ENCODE measurements at places on chromosomes 16 and 17.

GRCh38 chr17:60091908-60092331 is 13.2 kb upstream of the HEATR6 start:
- no peak for DNase-seq

DNA sequence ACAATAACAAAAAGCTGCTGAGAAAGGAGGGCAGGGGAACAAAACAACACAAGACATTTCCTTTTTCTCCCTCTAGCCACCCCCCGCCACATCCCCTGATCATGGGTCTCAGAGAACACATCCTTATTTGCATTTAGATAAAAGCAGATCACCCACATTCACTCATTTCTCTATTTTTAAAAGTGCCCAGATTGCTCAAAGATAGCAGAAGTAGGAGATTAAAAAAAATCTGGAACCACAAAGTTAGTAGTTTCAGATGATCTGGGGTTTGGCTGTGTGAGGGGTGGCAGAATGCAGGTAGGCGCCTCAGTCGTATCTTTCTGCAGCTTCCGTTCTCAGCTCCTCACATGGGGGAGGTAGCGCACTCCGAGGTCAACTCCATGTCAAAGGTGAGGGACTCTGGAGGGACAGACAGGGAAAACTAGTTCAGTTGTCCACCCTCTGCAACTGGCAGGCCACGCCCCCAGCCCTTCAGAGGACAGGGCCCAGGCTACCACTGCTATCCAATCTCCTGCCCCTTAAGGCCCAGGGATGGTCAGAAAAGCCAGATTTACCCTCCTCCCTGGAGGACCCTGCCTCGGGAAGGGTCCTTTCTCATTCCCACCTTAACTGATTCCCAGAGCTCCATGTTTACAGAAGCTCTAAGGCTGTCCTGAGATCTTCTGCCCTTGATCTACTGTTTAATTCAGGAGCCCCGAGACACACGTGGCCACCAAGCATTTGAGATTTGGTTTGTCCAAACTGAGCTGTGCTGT is 27.3 kb downstream of the STAT5A start:
- DNase-seq, result no peak

DNA sequence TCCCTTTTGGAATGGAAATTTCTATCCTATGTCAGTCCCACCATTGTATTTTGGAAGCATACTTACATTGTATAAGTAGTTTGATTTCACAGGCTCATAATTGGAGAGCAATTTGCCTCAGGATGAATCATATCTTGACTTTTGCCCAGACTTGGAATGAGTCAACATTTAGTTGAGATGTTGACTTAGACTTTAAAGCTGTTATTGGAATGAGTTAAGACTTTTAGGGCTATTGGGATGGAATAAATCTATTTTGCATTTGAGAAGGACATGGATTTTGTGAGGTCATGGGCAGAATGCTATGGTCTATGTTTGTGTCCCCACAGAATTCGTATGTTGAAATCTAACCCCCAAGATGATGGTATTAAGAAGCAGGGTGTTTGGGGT is 12.2 kb upstream of the ZNF594 start:
- no peak for DNase-seq

DNA sequence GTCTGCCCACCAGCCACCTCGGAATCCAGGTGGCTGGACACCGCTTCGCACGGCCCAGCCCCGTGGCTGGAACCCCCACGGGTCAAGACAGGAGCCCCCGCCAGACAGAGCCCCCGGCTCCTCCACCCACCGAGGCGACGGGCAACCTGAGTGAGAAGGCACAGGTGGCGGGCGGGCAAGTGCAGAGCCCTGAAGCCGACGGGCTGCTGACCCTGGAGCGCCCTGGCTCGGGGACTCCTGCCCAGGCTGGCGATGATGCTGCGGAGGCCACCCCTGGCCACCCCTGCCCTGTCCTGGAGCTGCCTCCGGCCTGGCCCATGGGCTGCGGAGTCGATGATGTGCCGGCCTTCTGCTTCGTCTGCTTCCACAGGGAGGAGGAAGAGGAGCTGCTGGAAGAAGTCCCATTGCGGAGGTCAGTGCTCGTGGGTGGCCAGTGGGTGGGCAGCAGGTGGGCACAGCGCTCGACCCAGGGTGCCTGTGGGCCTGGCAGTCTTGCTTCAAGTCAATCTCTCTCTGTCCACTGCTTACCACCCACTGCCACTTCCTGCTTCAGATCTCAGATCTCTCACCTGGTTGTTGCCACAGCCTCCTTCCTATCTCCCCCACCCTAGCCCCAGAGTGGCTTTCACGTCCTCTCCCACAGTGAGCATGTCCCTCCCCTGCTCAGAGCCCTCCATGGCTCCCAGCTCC is 33.1 kb upstream of the SBK1 start:
- DNase-seq, result no peak

DNA sequence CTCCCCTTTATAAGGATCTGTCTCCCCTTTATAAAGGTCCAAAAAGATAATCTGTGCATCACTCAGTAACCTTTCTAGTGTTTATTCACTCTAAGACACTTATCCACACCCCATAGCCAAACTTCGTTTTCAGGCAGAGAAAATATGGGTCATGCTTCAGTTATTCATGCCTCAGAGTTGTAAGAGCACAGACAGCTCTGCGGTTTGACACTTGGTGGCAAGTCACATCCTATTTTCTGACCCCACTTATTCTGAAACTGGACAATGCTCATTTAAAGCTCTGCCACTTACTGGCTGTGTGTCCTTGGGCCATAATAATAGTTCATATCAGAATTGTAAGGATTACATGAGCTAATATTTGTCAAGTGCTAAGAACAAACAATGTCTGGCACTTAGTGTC is 2.0 kb upstream of the KRTAP2-1 start:
- no peak for DNase-seq

DNA sequence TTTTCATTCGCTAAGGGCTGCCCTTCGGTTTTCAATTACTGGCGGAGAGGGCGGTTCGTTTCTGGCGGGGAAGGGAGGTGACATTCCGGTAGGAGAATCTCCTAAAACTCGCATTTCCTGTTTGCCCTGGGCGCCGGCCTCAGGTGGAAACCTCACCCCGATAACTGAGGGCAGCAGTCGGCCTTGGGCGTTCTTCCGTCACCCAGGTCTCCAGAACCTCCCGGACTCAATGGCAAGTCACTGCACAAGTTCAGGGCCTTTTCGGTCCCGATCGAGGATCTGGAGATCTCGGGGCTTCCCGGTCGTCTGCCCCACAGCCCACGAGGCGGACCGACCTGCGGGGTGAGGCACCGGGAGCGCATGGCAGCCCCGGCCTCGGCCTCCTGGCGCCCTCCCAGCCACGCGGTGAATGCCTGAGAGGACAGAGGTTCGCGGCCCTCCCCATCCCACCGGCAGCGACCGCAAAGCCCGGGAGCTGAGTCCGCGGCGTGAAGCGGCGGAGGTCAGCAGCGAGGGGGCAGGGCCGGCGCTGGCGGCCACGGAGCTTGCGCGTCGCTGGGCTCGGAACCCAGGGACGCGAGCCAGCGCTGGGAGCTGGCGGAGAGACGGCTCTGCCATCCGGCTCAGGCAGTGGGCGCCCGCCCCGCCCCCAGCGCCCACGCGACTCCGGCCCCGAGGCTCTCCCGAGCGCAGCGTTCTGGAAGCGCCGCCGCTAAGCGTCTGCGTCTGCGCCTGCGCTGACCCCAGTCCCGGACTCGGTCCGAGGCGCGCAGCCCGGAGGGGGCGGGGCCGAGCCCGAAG is 58.4 kb downstream of the SRL start:
- DNase-seq, result peak; percentile 96

- no peak for DNase-seq
Measured at GRCh38 chr17:68863091-68863652, 92.0 kb downstream of the ABCA8 start.

- no peak for DNase-seq
Measured at GRCh38 chr16:49526860-49527365, 153.3 kb downstream of the C16orf78 start.

- no peak for DNase-seq
Measured at GRCh38 chr16:70375636-70376611, 29.2 kb downstream of the DDX19A start.

DNA sequence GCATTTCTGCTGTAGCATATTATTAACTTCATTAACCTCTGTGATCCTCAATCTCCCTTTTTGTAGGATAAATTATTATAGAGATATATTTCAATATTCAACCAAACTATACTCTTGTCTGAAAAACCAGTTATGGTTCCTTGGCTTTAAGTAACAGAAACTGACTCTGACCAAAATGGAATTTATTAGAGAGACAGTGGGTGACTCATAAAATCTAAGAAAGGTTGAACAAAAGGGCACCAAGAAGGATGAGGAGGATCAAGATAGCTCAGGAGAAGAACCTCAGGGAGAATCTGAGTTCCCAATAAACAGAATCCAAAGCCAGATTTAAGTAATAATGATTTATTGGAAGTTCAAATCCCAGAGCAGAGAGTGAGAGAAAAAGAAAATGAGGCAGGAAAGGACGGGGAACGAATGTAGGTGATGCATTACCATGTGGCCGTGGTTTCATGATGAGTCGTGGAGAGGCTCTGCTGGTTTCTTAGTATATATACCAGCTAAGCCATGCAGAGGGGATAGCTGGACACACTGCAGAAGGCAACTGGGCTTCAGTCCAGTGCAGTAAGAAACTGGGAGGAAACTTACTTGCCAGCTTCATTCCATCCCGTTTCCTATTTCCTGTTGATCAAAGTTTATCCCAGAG is 151.5 kb upstream of the GOT2 start:
- DNase-seq, result no peak

- DNase-seq, result no peak
Measured at GRCh38 chr17:82314727-82315605, 2.4 kb downstream of the CD7 start.

GRCh38 chr17:16915752-16916556 is 56.0 kb downstream of the TNFRSF13B start:
- DNase-seq, result peak; percentile 33

DNA sequence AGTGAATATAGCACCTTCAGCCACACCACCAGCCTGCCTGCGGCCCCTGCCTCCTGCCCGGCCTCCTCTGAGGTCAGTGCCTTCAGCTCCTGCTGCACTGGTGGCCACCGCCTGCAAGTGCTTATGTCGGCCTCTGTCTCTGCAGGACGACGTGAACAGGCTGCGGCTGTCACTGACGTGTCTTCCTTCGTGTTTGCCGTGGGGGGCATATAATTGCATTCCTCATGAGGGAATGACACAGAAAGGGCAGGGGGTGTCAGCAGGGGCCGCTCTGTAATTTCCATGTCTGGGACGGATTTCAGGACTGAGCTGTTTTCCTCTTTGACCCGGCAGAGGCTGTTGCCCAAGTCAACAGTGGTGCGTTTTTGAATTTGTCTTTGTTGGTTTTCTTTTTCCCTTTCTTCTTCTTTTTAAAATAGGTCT is 28.5 kb downstream of the CMIP start:
- DNase-seq, result no peak

DNA sequence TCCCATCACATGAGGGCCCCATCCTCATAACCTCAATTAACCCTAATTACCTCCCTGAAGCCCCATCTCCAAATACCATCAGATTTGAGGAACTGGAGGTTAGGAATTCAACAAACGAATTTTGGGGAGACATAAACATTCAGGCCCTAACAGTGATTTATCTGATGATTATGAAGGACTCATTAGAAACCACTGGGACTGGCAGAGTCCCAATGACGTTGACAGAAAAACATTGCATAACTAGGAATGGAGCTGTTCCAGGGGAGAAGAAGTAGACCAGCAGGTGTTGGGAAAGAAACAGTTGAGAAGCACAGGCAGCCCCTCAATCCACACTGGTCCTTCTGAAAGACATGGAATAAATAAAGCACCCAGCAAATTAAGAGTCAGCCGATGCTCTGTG is 282.0 kb downstream of the MAP2K4 start:
- DNase-seq, result no peak

DNA sequence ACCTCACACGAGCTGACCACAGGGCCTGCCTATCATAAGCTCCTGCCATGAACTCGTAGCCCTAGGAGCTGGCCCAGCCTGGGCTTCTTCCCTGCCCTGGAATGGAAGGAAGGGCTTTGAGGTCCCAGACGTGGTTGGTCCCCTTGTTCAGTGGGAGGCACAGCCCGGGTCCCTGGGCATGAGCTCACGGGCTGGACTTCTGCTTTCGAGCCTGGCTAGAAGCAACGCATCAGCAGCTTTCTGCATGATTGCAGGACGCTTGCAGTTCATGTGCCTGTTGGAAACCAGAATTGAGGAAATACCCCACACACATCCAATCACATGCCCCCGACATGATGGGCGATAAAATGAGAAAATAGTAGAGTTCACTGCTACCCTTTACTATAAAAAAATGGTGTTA is 293.3 kb downstream of the MAF start:
- no peak for DNase-seq

DNA sequence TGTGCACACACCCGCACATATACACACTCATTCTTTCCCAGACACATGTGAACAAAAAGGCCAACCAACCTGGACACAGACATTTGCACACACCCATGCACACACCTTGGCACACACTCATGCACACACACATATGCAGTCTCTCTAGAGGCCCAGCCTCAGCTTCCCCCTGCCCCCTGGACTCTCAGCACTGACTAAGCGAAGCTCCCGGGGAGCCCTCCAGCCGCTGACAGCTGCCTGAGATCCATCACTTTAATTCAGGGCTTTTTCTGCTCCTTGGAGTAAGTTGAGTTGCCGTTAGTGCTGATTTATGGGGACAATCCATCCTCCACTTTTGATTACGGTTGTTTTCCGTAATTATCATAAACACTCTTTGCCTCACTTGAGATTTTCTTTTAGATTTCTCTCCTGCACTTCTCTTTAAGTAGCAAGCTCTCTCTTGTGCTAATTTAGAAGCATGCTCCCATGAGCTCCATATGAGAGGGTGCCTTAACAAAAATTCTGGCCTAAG is 158.6 kb upstream of the CDC42EP4 start:
- DNase-seq, result no peak

DNA sequence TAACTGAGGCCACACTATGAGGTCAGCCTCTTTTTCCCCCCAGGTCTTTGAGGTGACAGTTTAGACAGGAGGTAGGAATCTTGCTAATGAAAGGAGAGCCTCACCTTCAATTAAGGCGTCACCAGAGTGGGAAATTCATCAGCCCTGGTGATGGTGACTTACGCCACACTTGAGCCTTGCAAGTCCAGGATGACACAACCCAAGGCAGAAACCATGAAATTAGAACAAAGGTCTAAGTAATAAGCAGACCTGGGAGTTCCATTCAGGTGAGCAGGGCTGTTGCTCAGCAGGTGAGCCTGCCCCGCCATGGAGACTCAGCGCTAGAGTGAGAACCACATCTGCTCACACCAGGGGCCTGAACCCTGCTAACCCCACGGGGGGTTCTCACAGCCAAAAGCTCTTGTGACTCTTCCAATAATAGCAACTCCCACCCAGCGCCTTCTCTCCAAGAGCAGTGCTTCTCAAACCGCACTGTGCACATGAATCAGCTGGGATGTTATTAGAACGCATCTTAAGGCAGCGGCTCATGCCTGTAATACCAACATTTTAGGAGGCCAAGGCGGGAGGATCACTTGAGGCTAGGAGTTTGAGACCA is 28.7 kb upstream of the KIFC3 start:
- no peak for DNase-seq

DNA sequence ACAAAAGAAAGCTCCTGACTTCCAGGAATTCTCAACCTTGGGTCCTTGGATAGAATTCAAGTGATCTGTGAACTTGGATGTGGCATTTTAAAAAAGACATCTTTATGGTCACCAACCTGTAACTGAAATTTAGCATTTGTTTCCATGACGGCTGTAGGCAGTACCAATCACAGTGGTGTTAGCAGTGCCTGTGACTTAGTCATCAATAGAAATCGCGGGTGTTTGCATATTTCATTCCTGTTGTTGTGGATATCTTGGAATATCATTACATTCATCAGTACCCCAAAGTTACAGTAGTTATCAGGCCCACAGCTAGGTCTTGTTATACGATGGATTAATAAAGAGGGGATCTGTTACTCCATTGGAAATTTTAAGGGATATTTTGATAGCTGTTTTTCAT is 81.6 kb downstream of the CMIP start:
- no peak for DNase-seq

Data from COLO829 (cell line).